ENCODE measurements at places on chromosomes 2 and 18.
A peak's percentile ranks its signal among the peaks of the same experiment; 100 is the strongest.

DNA sequence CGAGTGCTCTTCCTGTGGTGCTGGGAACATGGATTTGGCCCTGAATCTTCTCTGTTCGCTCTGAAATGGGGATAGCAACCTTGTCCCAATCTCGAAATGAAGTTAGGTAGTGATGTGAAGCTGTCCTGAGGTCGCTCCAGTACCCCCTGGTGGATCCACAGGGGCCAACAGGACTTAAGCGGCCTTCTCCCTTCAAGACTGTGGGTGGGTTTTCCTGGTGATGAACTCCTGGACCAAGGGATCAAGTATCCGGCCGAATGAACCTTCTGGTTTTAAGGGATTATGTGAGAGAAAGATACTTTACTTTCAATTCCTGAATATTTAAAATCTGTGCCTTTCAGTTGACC lies 156.5 kb downstream of the NAPG start:
- no peak for DNase-seq

GRCh38 chr2:149019768-149020167 lies 18.7 kb upstream of the LYPD6B start:
- DNase-seq: peak; percentile 19

DNA sequence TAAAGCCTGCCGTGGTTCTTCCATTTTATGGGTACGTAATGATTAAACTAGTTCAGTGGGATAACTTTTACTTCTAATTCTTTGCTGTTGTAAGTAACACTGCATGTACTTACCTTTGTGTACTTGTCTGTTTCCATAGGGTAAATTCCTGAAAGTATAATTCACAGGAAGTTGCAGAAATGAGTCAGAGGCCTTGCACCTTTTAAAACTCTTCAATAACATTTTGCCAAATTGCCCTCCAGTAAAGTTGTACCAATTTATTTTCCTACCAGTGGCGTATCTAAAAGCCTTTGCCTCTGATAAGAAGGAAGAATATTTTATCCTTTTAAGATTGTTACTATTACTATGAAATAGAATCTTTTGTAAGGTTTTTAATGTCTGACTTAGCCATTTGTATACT lies 65.1 kb downstream of the CAB39 start:
- peak; percentile 85 for DNase-seq

GRCh38 chr2:120516679-120517314 lies 170.9 kb downstream of the INHBB start:
- no peak for DNase-seq

DNA sequence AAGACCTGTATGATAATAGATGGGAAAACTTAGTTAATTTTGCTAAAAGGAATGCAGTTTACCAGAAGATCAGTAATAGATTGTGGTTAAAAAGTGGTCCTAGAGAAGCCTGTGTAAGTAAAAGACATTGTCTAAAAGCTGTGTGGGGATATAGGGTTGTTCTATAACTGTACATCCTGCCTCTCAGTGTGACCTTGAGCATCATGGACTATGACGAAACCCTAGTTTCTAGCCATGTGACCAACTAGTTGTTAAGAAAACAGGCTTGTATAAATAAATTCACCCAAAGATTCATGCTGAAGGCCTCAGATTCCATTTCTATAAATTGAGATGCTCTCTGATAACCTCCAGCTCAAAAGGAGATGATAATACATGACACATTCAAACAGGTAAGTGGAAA lies 160.7 kb downstream of the IKZF2 start:
- no peak for DNase-seq

DNA sequence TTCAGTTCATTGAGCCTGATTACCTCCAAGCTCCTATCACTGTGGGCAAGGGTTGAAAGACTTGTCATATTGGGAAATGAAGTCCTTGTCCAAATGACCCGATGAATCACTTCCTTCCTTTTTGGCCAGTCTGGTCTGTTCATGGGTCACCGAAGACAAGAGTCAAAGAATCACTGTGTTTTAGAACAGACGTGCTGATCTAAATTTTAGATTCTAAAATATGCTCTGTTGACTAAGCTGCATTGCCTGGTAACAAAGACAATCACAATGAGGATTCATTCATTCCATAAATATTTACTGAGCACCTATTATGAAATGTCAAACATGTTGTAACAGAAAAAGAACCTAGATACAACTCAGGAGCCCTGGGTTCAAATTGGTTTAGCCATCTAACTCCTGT lies 99.4 kb upstream of the RND3 start:
- peak; percentile 74 for DNase-seq

DNA sequence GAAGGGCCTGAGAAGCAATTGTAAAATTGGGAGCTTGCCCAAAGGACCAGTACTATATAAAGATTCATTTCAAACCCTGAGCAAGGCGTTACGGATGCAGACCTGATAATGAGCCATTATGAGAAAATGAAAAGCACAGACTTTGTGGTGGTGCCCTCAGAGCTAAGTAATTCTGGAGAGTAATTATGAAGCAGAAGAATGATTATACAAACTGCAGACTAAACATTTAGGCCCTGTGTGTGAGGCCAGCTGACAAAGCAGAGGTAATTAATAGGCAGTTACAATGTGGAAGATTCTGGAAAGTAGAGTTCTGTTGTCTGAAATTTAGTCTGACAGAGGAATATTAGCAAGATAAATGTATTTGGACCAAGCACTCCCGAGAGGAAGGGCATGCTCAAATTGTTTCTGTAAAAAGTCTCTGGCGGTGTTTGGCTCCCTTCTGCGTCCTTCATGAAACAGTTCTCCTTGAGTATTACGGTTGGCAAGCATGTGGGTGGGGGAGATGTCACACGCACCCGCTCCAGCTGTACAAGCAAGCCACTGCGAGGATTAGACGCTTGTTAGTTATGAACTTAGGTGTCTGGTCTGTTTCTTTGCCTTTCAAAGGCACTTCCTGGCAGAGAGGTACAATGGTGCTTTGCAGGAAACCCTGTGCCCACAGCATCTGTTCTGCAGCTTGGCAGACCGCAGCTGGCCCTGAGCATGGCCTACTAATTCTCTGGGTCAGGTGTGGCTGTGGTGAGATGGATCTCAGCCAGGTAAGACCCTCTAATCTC lies 45.5 kb downstream of the CDC42EP3 start:
- DNase-seq: no peak

DNA sequence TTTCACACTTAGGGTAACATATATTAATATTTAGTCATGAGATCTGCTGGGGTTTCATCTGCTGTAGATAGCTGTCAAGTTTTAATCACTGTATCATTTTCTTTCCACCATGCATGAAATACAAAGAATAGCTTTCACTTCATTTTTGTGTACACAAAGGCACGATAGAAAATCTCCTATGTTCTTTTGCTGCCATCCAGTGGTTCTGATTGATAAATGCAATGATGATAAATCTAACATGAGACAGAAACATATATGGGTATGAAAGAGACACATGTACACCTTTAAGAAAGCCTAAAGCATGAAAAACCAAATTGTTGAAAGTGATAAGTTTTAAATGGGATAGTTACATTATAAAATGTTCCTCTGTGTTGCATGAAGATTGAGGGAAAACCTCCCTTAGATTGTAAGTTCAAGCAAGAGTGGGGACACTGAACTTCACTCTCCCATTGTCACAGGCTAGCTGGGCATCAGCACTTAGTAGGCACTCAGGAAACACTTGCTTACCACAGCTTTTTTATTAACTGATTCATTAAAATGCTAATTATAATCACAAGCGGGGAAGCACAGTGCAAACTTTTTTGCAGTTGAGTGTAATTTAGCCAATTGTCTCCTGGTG lies 31.2 kb downstream of the C1D start:
- DNase-seq: peak; percentile 71

DNA sequence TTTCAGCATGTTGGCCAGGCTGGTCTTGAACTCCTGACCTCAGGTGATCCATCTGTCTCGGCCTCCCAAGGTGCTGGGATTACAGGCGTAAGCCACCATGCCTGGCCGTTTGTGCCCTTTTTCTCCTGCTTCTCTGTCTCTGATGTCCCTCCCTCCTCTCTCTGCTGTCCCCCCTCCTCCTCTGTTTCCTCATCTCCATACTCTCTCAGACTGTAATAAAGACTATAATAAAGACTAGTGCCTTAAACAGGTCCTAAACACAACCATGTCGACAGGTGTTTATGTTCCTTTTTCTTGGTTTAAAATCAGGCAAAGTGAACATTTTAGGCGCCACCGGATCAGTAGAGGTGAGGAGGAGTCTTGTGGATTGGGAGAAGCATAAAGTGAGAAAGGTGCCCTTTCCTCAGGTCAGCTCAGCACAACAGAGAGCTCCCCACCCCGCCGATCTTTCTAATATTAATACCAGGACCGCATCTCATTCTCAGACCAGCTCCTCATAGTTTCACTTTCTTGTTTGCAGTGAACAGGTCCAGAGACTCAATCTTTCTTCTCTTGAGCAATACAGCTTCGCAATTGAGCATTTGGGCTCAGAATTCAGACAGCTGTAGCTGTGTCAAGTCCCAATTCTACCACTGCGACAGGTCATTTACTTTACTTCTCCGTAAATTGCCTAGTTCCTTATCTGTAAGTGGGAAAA lies 23.7 kb downstream of the TIMM21 start:
- DNase-seq: no peak

DNA sequence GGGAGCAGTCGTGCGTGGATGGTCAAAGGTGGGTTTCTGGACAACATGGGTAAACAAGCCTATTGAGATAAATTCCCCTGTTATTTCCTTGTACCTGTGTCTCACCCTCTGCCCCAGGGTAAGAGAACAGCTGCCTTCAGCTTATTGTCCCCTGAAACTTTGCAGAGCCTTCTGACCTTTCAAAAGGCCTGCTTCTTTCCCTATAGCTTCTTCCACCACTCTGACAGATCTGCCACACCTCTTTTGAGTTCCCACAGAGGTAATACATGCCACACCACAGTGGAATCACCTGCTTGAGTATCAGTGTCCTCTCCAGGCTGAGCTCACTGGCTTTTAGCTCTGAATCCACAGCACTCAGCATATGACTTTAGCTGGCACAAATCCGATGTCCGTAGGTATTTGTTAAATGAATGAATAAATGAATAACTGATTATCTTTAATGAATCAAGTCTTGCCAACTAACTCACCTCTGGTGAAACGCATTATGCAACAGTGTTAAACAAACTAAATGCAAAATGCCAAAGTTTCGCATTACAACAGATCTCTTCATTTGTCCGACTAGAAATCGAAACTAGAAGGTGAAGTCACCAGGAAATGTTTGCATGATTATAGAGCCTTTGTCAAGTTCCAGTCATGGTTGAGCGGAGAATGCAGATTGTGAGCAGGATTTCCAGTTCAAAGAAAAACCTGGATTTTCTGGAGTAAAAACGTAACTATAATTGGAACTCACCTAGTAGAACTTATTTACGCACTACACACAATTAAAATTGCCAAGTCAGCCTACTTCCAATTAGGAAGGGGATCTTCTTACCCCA lies 16.4 kb downstream of the DYNAP start:
- peak; percentile 98 for DNase-seq
